ENCODE measurements at places on chromosomes 4 and X. TPM values are rescaled to one million over a fixed set of nuclear protein-coding genes. Genes with fewer than 3 reads are reported as not detected.

Gene HPGDS
- polyA plus RNA-seq = not detected

Gene ARHGAP6
- not detected for polyA plus RNA-seq

Gene WWC2
- polyA plus RNA-seq = 1.0 TPM

Gene MAP7D3
- polyA plus RNA-seq = 4.2 TPM

Gene NAP1L3
- 7.1 TPM for polyA plus RNA-seq

Gene TMSB15A
- not detected for polyA plus RNA-seq

Gene IKBKG
- 19.4 TPM for polyA plus RNA-seq

Gene OTC
- polyA plus RNA-seq = not detected

Gene MSX1
- not detected for polyA plus RNA-seq

Gene MAGEC2
- not detected for polyA plus RNA-seq

Gene IGSF1
- not detected for polyA plus RNA-seq

GRCh38 chr4:1342003-1342402 is 5.0 kb upstream of the UVSSA start:
- no peaks in the 10 kb centered on the region for H3K27me3 ChIP-seq
- DNase-seq = no peak
- H3K27ac ChIP-seq = no peak overlapping the region

GRCh38 chrX:56794404-56795230 is 65.6 kb downstream of the NBDY start:
- no peak overlapping the region for H3K4me3 ChIP-seq
- no peaks in the 10 kb centered on the region for H3K36me3 ChIP-seq
- no peaks in the 10 kb centered on the region for H3K27me3 ChIP-seq
- H3K27ac ChIP-seq = peak overlapping the region; percentile 36
- no peak for DNase-seq

DNA sequence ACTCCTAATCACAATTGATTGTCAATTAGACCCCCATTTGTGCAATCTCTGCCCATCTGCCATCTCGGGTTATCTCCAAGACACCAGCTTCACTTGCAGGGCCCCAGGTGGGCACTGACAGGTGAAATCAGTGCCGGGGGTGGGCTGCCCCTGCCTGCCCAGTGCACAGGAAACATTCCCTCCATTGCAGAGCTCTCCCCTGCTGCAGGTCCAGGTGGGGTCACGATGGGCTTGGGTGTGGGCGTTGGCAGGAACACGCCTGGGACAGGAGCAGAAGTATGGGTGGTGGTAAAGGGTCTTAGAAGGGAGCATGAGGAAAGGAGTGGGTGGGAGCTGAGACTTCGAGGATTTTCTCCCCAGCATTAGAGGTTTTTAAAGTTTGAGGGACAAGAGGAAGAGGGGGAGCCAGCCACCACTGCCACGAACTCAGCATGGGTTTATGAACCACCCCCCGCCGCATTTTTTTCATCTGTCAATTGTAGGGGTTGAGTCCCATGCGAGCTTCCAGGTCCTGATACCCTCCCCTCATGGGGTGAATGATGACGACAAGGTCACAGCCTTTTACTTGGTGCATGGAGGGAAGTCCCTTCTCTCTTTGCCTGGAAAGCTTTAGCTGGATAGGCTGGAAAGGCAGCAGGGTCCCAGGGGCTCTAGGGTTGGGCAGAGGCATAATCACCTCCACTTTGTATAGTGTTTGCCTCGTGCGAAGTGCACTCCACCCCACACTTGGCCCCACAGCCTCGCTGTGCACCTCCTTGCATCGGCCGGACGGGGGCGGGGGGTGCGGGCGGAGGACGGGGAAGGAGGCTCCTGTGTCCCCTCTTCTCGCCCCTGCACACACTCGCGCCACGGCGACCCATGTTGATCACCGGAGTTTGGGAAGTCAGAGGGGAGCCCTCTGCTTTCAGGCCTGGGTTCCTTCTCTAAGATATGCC is 3.5 kb upstream of the NKX1-1 start:
- no peak overlapping the region for H3K4me3 ChIP-seq
- DNase-seq = no peak
- peaks cover 14% of the 10 kb centered on the region for H3K4me1 ChIP-seq
- H3K27ac ChIP-seq = no peak overlapping the region
- peaks cover 6% of the 10 kb centered on the region for H3K36me3 ChIP-seq
- H3K27me3 ChIP-seq = peaks cover 14% of the 10 kb centered on the region

GRCh38 chr4:182937268-182938204 is 20.4 kb upstream of the DCTD start:
- peaks cover 24% of the 10 kb centered on the region for H3K27me3 ChIP-seq
- H3K36me3 ChIP-seq = no peaks in the 10 kb centered on the region
- H3K4me1 ChIP-seq = no peaks in the 10 kb centered on the region
- DNase-seq = no peak
- no peak overlapping the region for H3K27ac ChIP-seq
- H3K4me3 ChIP-seq = no peak overlapping the region

DNA sequence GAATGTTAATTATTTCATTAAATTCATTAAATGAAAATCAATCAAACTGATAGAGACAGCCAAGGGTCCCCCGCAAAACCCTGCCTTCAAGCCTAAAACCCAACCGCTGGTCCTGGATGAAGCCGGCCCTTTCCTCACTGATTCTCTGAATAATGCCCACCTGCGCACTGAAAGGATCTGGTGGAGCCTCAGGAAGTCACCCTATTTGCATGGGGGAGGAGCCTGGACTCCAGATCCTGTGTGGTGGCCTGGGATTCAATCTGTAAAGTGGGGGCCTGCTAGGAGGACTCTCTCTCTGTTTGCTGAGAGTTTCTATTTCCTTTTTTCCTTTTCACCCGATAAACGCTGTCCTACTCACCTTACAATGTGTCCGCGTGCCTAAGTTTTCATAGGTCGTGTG is 97.9 kb upstream of the ADAMTS3 start:
- H3K36me3 ChIP-seq = no peaks in the 10 kb centered on the region
- H3K27me3 ChIP-seq = peaks cover 5% of the 10 kb centered on the region
- H3K4me3 ChIP-seq = no peak overlapping the region
- DNase-seq = no peak
- H3K4me1 ChIP-seq = no peaks in the 10 kb centered on the region
- no peak overlapping the region for H3K27ac ChIP-seq

DNA sequence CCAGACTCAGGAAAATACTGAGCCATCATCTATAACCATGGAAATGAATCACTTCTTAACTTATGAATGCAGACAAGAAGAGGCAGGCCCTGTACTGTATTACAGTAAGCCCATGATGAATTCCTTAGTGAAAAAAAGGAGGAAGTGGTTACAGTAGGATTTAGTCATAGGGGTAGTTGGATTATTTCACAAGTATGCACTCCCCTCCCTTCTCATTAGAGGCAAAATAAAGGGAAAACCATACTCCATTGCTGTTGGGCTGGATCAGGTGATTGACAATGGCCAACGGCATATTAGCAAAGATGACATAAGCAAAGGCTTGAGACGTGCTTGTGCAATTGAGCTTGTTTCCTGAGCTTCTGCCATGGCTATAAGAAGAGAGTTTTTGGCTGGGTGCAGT is 181.1 kb upstream of the PRPS2 start:
- H3K36me3 ChIP-seq = no peaks in the 10 kb centered on the region
- H3K27ac ChIP-seq = no peak overlapping the region
- H3K4me1 ChIP-seq = no peaks in the 10 kb centered on the region
- no peak overlapping the region for H3K4me3 ChIP-seq
- peaks cover 2% of the 10 kb centered on the region for H3K27me3 ChIP-seq

- no peaks in the 10 kb centered on the region for H3K27me3 ChIP-seq
- no peak for DNase-seq
- H3K4me3 ChIP-seq = no peak overlapping the region
Measured at GRCh38 chrX:9324676-9325075, 140.2 kb upstream of the TBL1X start.

GRCh38 chrX:9566150-9566621 is 101.3 kb downstream of the TBL1X start:
- H3K4me3 ChIP-seq = peak overlapping the region; percentile 43
- H3K36me3 ChIP-seq = no peaks in the 10 kb centered on the region
- H3K4me1 ChIP-seq = peaks cover 20% of the 10 kb centered on the region

DNA sequence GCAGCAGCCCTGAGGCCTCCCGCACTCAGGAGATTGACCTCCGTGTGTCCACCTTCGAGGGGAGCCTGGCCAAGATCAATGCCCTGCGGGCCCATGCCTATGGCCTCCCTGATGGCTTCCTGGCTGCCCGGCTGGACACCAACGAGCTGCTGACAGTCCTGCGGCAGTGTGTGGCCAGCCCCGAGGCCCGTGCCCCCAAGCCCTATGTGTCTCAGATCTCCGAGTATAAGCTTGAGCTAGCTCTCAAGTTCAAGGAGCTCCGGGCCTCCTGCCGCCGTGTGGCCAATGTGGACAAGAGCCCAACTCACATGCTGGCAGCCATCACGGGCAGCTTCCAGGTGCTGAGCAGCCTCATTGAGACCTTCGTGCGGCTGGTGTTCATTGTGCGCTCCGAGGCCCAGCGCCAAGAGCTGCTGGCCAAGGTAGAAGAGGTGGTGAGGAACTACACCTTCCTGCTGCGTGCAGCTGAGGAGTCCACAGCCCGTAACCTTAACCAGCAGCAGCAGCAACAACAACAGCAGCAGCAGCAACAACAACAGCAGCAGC is 25.5 kb upstream of the PRPS1 start:
- no peaks in the 10 kb centered on the region for H3K4me1 ChIP-seq
- H3K4me3 ChIP-seq = no peak overlapping the region

DNA sequence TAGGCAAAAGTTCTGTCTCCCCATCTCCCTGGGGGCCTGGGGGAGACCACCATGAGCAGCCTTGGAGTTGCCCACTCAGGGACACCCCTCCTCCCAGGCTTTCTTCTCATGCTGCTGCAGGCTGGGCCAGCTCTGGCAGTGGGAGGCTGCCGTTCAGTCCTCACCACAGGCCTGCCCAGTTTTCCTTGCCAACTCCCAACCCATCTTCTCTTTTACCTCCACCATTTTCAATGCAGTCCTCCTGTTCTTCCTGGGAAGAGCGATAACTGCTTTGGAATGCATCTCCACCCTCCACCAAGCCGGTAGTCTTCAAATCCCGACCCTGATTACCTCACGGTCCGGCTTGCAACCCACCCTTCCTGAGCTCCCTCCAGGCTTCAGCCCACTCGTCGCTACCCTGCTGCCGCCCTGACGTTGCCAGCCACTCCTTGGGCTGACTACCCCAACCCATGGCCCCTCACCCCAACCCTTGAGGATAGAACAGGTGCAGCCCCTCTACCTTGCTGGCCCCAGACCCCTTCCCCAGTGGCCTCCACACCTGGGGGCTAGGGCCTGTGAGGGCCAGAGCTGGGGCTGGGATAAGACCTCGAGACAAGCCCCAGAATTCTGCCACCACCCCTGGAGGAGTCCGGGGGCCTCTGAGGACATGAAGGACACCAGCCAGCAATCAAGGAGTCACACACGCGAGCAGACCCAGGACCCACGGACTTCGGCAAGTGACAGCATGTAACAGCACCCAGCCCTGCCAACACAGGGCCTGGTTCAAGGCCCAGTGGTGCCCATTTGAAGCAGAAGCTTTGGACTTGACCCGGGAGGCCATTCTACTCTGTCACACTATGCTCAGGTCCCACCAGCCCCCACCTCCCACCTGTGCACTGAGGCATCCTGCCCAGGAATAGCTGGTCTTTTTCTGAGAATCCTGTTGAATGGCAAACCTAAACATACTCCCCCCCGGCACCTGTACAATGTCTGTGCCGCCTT is 9.2 kb downstream of the WDR1 start:
- H3K36me3 ChIP-seq = peaks cover 87% of the 10 kb centered on the region
- H3K4me3 ChIP-seq = peak overlapping the region; percentile 84
- no peaks in the 10 kb centered on the region for H3K27me3 ChIP-seq
- no peak for DNase-seq
- peaks cover 99% of the 10 kb centered on the region for H3K4me1 ChIP-seq

DNA sequence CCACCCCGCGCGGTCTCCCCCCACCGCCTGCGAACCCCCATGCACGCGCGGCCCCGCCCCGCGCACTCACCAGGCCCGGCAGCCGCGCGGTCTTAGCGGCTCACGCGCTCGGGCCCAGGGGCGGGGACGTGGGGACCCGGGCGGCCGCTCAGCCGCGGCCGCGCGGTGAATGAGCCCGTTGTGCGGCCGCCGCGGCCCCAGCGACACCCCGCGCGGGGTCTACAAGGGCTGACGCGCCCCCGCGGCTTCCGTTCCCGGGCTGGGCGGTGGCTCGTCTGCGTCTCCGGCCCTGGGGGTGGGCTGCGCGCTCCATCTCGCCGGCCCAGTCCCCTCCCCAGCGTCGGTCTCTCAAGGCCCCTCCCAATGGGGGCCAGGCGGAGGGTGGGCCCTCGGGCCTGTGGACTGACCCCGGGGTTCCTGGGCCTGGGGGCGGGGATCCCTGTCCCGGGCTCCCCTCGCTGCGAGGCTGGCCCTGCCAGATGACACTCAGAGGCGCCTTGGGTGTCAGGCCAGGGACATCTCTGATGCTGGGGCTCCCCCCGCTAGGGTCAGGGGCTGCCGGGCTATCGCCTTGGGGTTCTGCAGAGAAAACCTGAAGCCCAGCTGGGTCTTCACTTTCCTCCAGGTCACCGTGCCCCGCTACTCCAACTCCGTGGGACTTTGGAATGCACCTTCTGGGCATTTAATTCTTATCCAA is 4.3 kb upstream of the SLC26A1 start:
- no peak overlapping the region for H3K4me3 ChIP-seq
- no peaks in the 10 kb centered on the region for H3K36me3 ChIP-seq
- peaks cover 16% of the 10 kb centered on the region for H3K4me1 ChIP-seq
- H3K27me3 ChIP-seq = peaks cover 6% of the 10 kb centered on the region
- no peak overlapping the region for H3K27ac ChIP-seq

GRCh38 chr4:85886665-85887064 is 411.7 kb downstream of the ARHGAP24 start:
- no peak for DNase-seq
- no peaks in the 10 kb centered on the region for H3K27me3 ChIP-seq
- H3K4me1 ChIP-seq = no peaks in the 10 kb centered on the region
- no peak overlapping the region for H3K4me3 ChIP-seq

DNA sequence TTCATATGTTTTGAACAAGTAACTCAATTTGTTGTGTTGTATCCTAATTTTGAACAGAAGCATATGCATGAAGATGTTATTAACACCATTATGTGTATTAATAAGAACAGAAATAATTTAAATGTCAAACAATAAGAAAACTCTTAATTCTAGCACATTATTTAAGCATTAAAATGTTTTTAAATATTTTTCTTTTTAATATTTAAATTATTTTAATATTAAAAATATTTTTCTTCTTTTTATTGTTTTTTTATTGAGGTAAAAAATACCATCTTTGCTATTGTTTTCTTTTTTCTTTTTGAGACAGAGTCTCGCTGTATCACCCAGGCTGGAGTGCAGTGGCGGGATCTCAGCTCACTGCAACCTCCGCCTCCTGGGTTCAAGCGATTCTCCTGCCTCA is 441.0 kb upstream of the GALNT7 start:
- no peak overlapping the region for H3K27ac ChIP-seq
- H3K27me3 ChIP-seq = no peaks in the 10 kb centered on the region
- H3K4me1 ChIP-seq = no peaks in the 10 kb centered on the region
- no peaks in the 10 kb centered on the region for H3K36me3 ChIP-seq
- no peak for DNase-seq

- no peak for DNase-seq
- H3K36me3 ChIP-seq = peaks cover 9% of the 10 kb centered on the region
- no peak overlapping the region for H3K27ac ChIP-seq
Measured at GRCh38 chr4:153008578-153009199, 72.6 kb downstream of the FHDC1 start.

GRCh38 chrX:136214551-136214950 is 36.6 kb downstream of the MAP7D3 start:
- no peak overlapping the region for H3K4me3 ChIP-seq
- H3K27ac ChIP-seq = no peak overlapping the region
- H3K36me3 ChIP-seq = peaks cover 6% of the 10 kb centered on the region
- no peaks in the 10 kb centered on the region for H3K4me1 ChIP-seq
